ENCODE measurements at places on chromosomes 16 and 17.

GRCh38 chr16:19645557-19645981, 72.5 kb downstream of the KNOP1 start:
- no peak for DNase-seq

GRCh38 chr17:70238228-70238627, 68.9 kb downstream of the KCNJ2 start:
- no peak for DNase-seq

GRCh38 chr16:87832137-87832527, 37.2 kb downstream of the SLC7A5 start:
- no peak for DNase-seq

DNA sequence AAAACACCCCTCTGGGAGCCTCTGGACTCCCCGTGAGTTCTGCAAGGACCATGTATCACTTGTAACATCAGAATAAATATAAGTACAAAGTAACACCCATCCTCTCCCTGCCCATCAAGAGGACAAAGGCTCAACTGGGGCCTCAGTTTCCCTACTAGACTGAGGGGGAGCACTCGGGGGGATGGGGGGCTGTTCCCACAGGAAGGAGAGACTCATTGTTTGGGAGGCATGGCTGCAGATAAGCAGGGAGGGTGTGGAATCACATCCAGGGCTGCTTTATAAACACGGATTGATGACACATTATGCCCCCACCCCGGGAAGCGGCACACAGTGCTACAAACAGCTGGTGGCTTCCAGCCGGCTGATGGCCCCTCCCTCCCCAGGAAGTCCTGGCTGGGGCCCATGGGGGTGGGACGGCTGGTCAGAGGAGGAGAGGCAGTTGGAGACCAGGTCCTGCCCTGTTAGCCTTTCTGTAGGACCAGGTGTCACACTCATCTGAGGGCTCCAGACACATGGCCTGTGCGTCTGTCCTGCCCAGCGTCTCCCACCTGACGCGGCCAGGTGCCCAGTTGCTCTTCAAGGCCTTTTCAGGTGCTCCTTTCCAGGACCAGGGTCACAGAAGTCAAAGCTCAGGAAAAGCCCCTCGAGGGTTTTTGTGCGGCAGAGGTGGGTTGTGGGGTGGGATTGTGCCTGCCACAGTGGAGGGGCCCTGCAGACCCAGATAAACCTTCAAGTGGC, 1.3 kb upstream of the MPG start:
- no peak for DNase-seq

- DNase-seq = no peak
Measured at GRCh38 chr16:72162105-72162692, 9.8 kb downstream of the PMFBP1 start.

DNA sequence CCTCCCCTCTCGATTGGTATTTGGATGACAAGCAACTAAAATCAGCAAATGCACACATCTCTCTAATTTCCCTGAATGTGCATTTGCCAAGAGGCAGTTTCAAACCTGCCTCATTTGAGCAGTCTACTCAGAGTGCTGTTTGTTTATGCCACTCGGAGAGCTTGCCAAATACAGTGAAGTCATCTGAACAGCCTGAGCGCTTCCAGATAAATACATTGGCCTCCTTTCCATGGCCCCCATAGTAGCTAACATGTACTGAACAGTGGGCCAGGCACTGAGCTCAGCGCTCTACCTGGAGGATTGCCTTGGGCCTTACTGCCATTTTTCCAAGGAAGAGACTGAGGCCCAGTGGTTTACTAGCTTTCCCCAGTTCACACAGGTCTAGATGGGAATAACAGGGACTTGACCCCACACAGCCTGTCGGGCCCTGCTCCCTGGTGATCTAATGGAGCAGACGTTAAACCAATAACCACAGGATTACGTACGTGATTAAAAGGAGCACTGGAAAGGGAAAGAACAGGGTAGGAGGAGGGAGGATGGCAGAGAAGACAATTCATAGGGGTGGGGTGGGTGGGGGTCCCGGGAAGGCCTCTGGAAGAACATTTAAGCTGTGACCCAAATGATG, 18.7 kb upstream of the ANKRD40CL start:
- no peak for DNase-seq

DNA sequence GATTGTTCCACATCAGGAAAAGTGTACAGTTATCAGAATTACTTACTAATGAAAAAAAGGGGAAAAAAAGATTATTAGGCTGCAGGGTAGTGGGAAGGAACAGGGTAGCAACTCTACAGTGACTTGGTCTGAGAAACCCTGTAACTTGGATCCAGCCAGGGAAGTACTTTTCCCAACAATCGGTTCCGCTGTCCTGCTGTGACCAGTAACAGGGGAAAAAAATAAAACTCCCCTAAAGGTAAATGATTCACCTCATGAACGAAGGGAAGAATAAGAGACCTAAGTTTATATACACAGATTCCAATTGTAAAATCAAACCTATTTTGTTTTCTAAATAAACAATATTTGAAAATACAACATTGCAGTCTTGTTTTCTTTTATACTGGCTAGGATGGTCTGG, 189.9 kb downstream of the WWOX start:
- DNase-seq = no peak

DNA sequence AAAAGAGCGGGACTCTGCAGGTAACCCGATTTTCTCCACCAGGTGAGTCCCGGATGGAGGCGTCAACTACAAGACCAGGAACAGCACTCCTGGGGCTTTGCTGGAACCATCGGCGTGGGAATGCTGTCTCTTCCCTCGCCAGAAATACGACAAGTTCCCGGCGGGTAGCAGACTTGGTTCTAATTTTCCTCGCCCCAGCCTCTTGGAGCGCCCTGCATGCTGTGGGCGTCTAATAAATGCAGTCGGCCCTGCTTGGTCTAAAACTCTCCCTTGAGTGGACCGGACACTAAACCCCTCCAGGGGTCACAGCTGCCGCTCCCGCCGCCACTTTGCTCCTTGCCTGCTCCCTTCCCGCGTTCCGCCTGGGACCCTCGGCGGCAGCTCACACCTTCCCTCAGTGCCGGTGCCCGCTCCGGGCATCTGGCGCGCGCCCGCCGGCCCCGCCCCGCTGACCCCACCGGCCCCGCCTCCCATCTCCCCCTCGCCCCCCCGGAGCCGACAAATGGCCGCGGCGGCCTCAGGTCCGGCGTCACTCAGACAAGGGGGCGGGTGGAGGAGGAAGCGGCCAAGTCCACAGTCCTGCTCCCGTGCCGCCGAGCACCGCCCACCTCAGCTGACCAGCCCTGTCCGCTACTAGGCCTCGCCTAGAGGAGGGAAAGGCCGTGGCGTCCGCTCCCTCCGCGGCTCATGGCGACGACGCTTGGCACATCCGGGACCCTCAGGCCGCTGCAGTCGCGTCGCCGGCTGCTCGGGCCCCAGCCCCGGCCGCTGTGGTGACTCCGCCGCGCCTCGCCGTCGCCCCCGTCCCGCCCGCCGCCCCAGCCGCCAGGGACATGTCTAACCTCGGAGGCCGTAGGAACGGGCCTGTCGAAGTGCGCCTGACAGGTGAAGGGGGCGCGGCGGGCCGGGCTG, 65.8 kb downstream of the KPNA2 start:
- DNase-seq = peak; percentile 80

GRCh38 chr17:13636951-13637350, 35.2 kb upstream of the HS3ST3A1 start:
- no peak for DNase-seq

GRCh38 chr17:66522591-66523272, 220.3 kb downstream of the PRKCA start:
- DNase-seq = no peak

DNA sequence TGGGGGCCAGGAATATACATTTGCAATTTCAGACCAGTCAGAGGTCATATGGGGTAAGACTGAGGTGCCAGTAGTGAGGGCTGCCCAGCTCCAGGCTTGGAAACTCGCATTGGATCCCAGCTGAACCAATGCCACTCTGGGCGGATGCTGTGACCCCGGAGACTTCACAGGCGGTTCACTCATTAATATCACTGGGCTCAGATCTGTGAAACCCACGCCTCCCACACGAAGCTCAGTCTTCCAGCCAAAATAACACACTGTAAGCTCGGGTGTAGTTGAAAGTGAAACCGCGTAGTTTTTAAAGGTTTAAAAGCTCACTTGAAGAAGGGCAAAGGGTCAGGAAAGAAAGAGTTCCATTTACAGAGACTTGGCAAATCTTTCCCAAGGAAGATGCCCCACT, 254.8 kb downstream of the FOXL1 start:
- no peak for DNase-seq

- DNase-seq = no peak
Measured at GRCh38 chr16:85127379-85127723, 15.1 kb upstream of the CIBAR2 start.

- DNase-seq = no peak
Measured at GRCh38 chr17:68600067-68600930, 868 bp downstream of the FAM20A start.

DNA sequence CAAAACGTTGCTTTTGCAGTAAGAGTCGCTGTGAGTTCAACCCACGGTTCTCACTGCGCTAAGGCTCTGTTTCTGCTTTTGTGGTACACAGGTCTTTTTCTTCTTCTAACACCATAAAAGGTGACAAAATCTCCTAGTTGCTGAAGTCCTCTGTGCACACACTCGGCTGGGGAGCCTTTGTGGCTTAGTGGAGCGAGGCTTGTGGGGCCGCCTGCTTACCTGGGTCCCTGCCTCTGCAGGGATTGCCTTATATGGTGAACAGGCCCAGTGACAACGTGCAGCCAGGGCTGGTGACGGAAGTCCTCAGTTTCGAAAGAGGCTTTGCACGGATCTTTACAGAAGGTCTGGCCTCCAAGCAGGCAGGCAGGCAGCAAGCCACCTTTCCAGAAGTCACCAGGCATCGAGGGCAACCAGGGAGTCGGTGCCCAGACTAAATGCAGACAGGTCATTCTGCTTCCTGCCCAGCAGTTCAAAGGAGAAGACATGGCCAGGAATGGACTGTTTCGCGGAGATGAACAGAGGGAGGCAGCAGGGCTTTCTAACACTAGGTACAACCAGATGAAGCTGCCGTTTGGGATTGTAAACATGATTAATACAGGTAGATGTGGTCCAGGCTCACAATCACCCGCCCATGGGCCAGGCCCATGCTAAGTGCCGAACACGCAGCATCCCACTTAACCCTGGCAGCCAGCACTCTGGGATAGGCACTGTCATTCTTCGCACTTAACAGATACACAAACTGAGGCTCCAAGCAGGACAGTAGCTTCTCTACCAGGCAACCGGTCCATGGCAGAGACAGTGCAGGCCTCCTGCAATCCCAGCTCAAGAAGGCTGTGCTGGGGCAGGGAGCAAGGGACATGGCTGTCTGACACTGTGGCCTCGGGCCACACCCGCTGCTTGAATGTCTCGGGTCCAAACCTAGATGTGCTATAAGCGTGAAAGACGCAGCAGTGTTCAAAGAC, 10.7 kb upstream of the MEAK7 start:
- DNase-seq = peak; percentile 80

DNA sequence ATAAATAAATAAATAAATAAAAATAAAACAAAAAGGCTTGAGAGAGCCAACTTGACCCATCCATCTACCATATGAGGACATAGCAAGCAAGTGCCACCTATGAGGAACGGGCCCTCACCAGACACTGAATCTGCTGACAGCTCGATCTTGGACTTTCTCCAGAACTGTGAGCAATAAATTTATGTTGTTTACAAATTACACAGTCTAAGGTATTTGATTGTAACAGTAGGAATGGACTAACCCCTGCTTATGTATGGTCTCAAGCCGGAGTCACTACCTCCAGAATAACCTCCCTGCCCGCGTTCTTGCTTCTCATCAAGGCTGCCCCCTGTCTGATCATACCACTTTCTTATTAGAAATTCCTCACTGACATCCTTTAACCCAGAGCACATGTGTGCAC, 9.9 kb downstream of the SLC5A11 start:
- DNase-seq = no peak

DNA sequence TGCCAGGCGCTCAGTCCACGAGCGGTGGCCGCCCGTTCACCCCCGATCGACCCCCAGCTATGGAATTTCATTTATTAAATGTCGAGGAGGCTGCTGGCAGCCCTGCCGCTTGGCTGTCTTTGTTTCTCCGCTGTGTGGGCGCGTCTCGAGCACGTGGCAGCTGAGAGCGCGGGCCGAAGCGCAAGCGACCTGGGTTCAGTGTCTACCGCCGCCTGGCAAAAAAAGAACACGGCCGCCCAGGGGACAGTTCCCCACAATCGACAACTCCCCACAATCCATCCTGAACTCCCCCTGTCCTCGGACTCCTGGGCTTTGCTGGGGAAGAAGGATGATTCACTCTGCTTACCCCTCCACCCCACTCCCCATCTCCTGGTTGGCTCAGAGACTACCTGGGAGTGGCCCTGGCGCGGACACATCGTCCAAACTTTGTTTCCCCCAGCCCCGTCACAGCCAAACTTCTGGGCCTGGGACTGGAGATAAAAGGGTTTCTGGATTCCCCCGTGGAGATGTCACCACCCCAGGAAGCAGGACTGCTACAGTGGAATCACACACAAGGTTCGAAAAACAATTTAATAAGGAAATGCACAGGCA, 1.7 kb upstream of the ANKRD13B start:
- peak; percentile 62 for DNase-seq

- no peak for DNase-seq
Measured at GRCh38 chr16:20851601-20852000, 45.3 kb downstream of the REXO5 start.

GRCh38 chr16:71854369-71854948, 8.7 kb downstream of the ATXN1L start:
- no peak for DNase-seq

- no peak for DNase-seq
Measured at GRCh38 chr17:79741401-79741750, 10.6 kb downstream of the ENPP7 start.

- no peak for DNase-seq
Measured at GRCh38 chr17:3983606-3984484, 19.6 kb upstream of the ATP2A3 start.

GRCh38 chr16:16989368-16989767, 481.4 kb downstream of the XYLT1 start:
- DNase-seq = no peak

DNA sequence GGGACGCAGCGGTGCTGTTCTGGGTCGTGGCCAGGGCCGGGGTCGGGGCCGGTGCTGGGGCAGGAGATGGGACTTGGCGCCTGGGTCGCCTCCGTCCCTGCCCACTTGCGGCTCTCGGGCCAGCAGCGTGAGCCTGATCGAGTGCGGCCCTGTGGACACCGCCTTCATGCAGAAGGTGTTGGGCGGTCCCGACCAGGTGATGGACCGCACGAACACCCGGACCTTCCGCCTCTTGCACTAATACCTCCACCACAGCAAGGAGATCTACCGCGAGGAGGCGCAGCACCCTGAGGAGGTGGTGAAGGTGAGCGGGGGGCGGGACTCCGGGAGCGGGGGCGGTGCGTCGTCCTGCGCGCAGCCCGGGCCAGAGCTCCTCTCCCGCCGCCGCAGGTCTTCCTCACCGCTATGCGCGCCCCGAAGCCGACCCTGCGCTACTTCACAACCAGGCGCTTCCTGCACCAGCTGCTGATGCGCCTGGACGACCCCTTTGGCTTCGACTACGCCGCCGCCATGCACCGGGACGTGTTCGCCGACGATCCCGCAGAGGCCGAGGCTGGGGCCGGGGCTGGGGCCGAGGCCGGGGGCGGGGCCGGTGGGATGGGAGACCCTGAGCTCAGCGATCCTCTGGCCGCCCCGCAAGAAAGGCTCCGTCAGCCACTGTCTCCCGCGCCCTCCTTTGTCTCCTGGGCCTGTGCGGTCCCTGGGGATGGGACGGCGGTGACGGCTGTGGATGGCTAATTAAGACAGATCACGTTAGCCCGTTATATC, 4.5 kb upstream of the HSD17B1 start:
- DNase-seq = peak; percentile 84

GRCh38 chr17:50979524-50979927, 113.4 kb upstream of the TOB1 start:
- no peak for DNase-seq
